Stimulated activated CD8-positive, alpha-beta memory T cell treated with anti-CD3 and anti-CD28 coated beads, Interleukin-4, amount 100 ng/mL, for 1 hour (primary cell): ENCODE measurements at places on chromosomes 1 and 21.

GRCh38 chr21:42652527-42653230 lies 742 bp upstream of the PDE9A start:
- DNase-seq = no peak

DNA sequence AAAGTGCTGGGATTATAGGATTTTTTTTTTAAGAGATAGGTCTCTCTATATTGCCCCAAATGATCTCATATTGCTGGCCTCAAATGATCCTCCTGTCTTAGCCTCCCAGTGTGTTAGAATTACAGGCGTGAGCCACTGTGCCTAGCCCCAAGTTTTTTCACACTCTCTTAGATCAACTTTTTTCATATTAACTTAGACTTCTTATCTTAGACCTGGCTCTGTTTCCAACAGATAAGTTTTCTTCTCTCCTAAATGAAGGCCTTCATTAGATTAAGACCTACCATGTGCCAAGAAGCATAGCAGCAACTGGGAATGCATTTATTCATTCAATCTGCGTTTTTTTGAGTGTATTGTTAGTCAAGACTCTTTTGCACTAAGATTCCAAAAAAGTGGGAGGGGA lies 20.2 kb upstream of the HTR1D start:
- no peak for DNase-seq

- DNase-seq = no peak
Observed at GRCh38 chr21:26195708-26196107, 25.1 kb upstream of the APP start.

- no peak for DNase-seq
Observed at GRCh38 chr1:53331446-53332185, 3.7 kb upstream of the LRP8 start.

- no peak for DNase-seq
Observed at GRCh38 chr1:46169811-46170454, 5.0 kb upstream of the TSPAN1 start.

DNA sequence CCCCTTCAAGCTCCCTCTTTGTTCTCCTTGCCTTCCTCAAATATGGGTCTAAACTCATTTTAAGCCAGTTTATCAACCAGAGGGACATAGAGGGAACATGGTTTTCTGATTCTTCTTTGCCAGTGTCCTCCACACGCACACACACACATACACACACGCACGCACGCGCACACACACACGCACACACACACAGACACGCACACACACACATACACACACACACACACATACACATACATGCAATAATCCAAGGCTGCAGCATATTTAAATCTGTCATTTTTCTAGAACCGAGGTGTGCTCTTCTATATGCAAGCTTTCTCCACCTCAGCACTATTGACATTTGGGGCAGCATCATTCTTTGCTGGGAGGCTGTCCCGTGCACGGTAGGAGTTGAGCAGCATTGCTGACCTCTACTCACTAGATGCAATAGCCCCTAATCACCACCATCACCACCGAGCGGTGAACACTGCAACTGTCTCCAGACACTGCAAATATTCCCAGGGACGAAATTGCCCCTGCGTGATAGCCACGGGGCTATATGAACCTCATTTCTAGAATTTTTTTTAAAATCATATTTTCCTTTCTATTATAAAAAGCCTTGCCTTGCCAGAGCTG lies 8.0 kb downstream of the TNFRSF9 start:
- DNase-seq = no peak

- DNase-seq = no peak
Observed at GRCh38 chr1:245409341-245410195, 254.8 kb downstream of the KIF26B start.

GRCh38 chr1:3166206-3166918 lies 97.4 kb downstream of the PRDM16 start:
- DNase-seq = no peak

DNA sequence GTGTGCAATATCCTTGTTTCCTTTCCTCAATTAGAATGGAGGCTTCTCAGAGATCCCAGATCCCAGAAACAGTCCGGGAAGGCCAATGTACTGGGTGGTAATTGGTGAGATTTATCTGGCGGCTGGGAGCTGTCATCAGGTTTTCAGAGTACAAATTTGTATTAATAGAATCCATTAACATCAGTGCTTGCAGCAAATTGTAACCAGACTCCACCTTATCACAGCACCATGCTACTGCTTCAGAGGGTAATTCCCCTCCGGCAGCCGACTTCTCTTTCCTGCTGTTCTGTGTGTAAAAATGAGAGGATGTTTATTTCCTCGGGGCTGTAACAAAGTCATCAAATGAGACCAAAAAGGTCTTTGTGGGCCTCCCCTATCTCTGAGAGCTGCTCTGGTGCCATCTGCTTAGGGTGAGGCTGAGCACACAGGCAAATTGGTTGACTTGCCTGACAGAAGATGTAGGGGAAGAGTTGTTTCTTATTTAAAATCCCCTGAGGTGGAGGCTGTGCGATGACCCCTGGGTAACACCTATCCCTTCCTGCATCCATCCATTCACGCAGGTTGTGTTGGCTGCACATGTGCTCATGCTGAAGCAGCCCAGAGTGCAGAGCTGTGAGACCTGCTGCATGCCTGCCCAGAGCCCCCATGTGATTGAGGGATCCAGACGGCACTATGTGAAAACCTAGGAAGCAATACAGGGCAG lies 19.2 kb downstream of the NFASC start:
- no peak for DNase-seq

DNA sequence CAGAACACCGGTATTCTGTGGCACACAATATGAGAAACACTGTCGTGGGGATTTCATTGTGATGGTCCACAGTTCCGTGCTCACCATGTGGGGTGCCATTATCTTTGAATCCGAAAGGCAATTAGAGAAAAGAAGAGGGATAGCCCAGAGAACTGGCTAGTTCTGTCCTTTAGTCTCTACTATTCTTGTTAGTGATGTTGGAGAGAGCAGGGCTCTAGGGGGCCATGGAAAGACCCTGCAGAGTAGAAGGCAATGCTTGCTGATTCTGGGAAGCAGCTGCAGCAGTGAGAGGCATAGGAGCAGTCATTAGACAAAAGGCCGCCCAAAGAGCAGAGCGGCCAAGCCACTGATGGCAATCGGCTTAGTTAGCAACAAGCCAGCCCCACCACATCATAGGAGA lies 146.3 kb downstream of the TSEN15 start:
- DNase-seq = no peak

GRCh38 chr1:7656557-7657215 lies 114.4 kb upstream of the VAMP3 start:
- DNase-seq = no peak

DNA sequence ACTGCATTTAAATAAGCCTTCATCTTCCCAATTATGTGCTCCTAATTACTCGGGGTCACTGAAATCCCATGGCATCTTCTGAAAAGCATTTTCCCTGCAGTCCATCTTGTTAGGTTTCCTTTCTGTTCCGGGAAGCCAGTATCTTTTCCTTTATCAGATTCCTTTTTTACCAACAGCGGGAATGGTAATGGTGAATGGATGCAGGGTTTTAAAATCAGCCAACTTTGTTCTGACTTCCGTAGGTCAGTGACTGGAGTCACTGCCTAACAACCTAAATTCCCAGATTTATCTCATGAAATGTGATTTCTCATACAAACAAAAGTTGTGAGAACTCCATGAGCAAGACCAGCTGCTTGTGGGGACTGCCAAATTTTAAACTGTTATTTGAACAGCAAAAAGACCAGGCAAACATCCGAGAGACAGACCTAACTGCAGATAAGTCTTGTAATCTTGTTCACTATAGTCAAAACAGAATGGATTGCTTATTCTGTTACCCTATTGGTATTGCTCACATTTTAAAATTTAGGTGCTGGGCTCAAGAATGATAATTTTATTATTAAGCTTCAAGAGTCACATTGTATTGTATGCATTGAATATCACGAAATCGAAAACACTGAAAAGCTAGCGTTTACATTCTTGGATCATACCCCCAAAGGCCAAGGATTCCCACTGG lies 1.2 kb upstream of the RWDD3 start:
- no peak for DNase-seq

DNA sequence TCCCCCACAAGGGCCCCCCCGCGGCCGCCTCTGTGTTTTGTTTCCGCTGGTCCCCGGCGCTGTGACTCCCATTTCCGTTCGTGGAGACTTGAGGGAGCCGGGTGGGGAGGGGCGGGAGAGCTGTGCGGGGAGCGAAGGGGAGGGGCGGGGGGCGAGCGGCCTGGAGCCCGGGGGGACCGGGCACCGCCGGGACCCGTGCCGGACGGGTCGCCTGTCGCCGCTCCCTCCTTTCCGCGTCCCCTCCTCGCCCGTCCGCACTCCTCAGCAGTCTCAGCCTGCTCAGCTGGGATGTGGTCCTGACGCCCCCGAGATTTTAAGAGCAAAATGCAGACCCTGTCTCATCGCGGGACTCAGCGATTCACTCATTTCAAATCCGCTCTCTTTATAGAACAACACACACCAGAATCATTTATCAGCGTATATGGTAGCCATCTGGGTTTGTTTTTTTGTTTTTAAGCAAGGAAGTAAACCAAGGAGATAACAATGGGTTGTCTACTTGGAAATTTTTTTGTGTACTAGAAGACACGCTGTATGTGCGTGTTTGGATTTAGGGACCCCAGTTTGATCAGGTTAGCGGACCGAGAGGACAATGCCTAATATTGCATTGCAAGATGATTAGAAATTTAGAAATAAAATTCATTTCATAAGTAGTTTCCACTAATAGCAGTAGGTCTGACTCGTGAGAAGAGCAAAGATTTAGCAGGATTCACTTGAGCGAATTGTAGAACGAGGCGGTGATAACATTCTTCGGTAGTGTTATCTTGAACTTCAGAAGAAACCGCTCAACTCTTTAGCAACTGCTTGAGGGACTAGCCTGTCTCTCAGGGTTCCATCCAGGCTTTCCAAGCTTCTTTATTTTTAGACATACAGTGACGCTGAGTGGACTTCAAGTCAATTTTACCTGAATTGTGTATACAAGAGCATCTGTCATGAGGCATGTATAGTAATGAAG lies 1.1 kb downstream of the GABPA start:
- DNase-seq = peak; percentile 45

GRCh38 chr1:225990705-225991464 lies 8.3 kb downstream of the SDE2 start:
- no peak for DNase-seq

- no peak for DNase-seq
Observed at GRCh38 chr21:38495242-38495641, 3.0 kb downstream of the ERG start.

- no peak for DNase-seq
Observed at GRCh38 chr1:246178717-246179311, 328.3 kb downstream of the SMYD3 start.

- no peak for DNase-seq
Observed at GRCh38 chr21:45108808-45109781, 34.7 kb downstream of the ADARB1 start.

- no peak for DNase-seq
Observed at GRCh38 chr1:116940814-116941599, 31.3 kb downstream of the PTGFRN start.

GRCh38 chr1:233859446-233859845 lies 45.0 kb upstream of the SLC35F3 start:
- DNase-seq = no peak

GRCh38 chr1:53393325-53393792 lies 65.5 kb upstream of the LRP8 start:
- DNase-seq = peak; percentile 54

DNA sequence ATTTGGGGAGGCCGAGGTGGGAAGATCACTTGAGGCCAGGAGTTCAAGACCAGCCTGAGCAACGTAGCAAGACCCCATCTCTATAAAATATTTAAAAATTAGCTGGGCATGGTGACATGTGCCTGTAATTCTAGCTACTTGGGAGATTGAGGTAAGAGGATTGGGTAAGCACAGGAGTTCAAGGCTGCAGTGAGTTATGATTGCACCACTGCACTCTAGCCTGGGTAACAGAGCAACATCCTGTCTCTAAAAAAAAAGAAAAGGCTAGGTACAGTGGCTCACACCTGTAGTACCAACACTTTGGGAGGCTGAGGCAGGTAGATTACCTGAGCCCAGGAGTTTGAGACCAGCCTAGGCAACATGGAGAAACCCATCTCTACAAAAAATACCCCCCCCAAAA lies 35.7 kb upstream of the RCC1 start:
- no peak for DNase-seq

GRCh38 chr1:87146986-87147385 lies 181.7 kb upstream of the LMO4 start:
- no peak for DNase-seq

GRCh38 chr1:51266181-51266580 lies 30.1 kb downstream of the RNF11 start:
- DNase-seq = no peak

- no peak for DNase-seq
Observed at GRCh38 chr1:4273747-4274146, 373.7 kb upstream of the C1orf174 start.

- DNase-seq = no peak
Observed at GRCh38 chr1:12071892-12072291, 8.8 kb downstream of the TNFRSF8 start.

DNA sequence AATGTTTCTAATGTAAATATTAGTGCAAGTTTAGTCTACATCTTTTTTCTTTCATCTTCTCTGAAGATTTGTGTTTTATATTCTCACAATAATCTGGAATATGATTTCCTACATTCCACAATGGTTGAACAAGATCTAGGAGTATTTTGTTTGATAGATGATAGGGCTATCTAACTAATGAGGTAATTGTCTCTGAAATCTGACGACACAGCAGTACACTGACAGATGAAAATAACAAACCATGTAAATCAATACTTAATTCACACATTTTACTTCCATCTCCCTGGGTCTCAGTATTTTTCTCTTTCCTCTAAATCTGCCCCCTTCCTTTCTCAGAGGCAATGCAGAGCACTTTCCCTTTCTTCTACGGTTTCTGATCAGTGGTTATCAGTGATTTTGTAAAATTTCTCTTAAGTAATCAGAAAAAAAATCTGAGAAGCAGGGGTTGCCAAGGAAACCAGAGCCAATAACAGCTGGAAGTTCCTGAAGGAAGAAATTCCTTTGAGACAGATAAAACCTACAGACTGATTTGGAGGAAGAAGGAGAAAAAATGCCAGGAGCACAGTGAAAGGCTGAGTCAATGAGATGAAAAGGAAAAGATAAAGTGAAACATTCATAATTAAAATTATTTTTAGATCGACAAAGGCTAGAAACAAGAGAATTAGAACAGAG lies 7.3 kb upstream of the ANKRD13C start:
- DNase-seq = no peak

GRCh38 chr1:89951766-89952604 lies 42.9 kb upstream of the ZNF326 start:
- DNase-seq = no peak

GRCh38 chr1:145837656-145838055 lies 7.8 kb upstream of the NUDT17 start:
- no peak for DNase-seq

GRCh38 chr1:207239874-207240273 lies 81.6 kb upstream of the CD55 start:
- DNase-seq = no peak

- no peak for DNase-seq
Observed at GRCh38 chr1:12340544-12340930, 110.7 kb downstream of the VPS13D start.

DNA sequence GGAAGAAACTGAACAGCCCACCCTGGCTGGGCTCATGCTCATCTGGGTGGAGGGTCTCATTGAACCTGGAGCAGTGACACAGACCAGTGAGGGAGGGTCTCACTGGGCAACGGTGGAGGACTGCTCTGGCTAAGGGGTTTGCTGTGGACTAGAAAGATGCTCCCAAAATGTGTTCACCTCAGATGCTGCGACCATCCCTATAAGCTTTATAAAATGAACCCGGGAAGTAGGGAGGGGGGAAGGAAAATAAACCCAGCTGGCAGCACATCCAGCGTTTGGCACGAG lies 34.5 kb upstream of the LBR start:
- DNase-seq = no peak

GRCh38 chr1:200666309-200666708 lies 3.4 kb downstream of the DDX59 start:
- DNase-seq = no peak
